ENCODE measurements at places on chromosomes 4 and X. TPM values are rescaled to one million over a fixed set of nuclear protein-coding genes. Genes with fewer than 3 reads are reported as not detected.

- DNase-seq = no peak
- no peak overlapping the region for H3K4me3 ChIP-seq
- H3K27me3 ChIP-seq = no peaks in the 10 kb centered on the region
- no peak overlapping the region for H3K27ac ChIP-seq
- no peaks in the 10 kb centered on the region for H3K36me3 ChIP-seq
- H3K4me1 ChIP-seq = no peaks in the 10 kb centered on the region
Observed at GRCh38 chr4:62640296-62640695, 1440.2 kb downstream of the ADGRL3 start.

GRCh38 chr4:52057196-52057595, 6.1 kb downstream of the SPATA18 start:
- H3K4me3 ChIP-seq = no peak overlapping the region
- no peaks in the 10 kb centered on the region for H3K36me3 ChIP-seq
- DNase-seq = no peak
- no peak overlapping the region for H3K27ac ChIP-seq
- peaks cover 22% of the 10 kb centered on the region for H3K4me1 ChIP-seq

DNA sequence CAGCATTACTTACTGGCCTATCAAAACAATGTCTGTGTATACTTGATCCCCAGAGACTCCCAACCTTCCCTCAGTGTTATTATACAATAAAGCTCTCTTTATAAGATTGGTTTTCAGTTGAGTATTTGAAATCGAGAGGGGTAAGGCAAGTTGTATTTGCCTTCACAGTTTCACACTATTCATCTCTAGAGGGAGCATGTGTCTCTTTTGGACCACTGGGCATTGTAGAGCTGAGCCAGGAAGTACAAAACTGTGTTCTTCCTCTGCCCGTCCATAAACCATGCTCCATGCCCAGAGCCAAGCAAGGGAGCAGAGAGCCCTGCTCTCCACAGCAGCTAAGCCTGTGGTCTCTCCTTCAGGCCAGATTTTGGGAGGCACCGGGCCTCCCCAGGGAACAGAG, 61.5 kb upstream of the HHIP start:
- H3K36me3 ChIP-seq = peaks cover 11% of the 10 kb centered on the region
- no peak for DNase-seq
- no peak overlapping the region for H3K4me3 ChIP-seq
- no peak overlapping the region for H3K27ac ChIP-seq
- no peaks in the 10 kb centered on the region for H3K27me3 ChIP-seq

GRCh38 chrX:41553688-41554087, 106.5 kb downstream of the NYX start:
- H3K4me3 ChIP-seq = no peak overlapping the region
- no peak for DNase-seq
- H3K4me1 ChIP-seq = peaks cover 5% of the 10 kb centered on the region
- 0 out of 2 replicates have a peak, but pooled peaks cover 2% of the 10 kb centered on the region for H3K36me3 ChIP-seq

GRCh38 chr4:184473499-184474262, 669 bp downstream of the IRF2 start:
- H3K4me3 ChIP-seq = peak overlapping the region; percentile 98
- H3K4me1 ChIP-seq = peaks cover 34% of the 10 kb centered on the region
- H3K27me3 ChIP-seq = no peaks in the 10 kb centered on the region
- H3K27ac ChIP-seq = peak overlapping the region; percentile 97

GRCh38 chr4:26105815-26106699, 192.0 kb downstream of the SMIM20 start:
- no peak for DNase-seq
- H3K27me3 ChIP-seq = no peaks in the 10 kb centered on the region
- H3K4me1 ChIP-seq = no peaks in the 10 kb centered on the region
- H3K27ac ChIP-seq = no peak overlapping the region

DNA sequence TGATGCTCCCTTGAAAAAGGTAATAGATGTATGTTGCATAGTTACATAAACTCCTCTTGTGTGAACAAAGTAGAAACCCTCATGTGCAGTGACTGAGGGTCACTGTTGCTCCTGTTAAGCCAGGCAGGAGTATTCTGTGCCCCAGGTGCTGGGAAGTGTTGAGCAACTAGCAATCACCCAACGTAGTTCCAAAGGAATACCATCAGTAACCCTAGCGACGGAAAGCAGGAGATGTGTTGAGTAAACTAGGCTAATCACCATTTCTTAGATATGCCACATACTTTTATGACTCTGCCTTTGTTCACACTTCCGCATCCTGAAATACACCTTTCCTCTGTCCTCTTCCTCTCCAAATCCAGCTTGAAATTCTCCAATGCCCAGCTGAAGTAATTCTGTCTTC, 50.9 kb upstream of the TAB3 start:
- H3K4me1 ChIP-seq = no peaks in the 10 kb centered on the region
- H3K36me3 ChIP-seq = no peaks in the 10 kb centered on the region
- no peak for DNase-seq
- H3K27me3 ChIP-seq = no peaks in the 10 kb centered on the region
- no peak overlapping the region for H3K4me3 ChIP-seq

DNA sequence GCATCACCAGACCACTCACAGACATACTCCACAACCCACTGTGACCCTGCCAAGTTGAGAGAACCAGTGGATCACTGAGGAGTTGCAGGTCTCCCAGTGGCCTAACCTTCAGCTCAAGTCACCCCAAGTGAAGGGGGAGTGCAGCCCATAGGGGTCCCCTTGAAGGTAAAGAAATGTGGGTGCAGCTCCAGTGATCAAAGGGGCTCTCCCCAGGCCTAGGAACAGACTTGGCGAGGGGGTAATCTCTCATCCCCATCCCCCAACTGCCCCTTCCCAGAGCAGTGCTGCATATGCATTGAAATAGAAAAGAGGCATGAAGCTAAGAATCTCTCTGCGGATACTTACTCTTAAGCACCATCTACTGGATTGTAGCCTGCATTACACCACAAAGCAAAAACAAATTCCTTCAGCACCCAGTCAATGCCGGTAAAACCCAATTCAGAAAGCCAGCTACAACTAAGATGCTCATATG, 27.0 kb downstream of the MAGEE1 start:
- H3K27me3 ChIP-seq = no peaks in the 10 kb centered on the region
- H3K4me3 ChIP-seq = no peak overlapping the region
- no peaks in the 10 kb centered on the region for H3K36me3 ChIP-seq
- H3K27ac ChIP-seq = peak overlapping the region; percentile 83
- DNase-seq = peak; percentile 12
- H3K4me1 ChIP-seq = peaks cover 39% of the 10 kb centered on the region

DNA sequence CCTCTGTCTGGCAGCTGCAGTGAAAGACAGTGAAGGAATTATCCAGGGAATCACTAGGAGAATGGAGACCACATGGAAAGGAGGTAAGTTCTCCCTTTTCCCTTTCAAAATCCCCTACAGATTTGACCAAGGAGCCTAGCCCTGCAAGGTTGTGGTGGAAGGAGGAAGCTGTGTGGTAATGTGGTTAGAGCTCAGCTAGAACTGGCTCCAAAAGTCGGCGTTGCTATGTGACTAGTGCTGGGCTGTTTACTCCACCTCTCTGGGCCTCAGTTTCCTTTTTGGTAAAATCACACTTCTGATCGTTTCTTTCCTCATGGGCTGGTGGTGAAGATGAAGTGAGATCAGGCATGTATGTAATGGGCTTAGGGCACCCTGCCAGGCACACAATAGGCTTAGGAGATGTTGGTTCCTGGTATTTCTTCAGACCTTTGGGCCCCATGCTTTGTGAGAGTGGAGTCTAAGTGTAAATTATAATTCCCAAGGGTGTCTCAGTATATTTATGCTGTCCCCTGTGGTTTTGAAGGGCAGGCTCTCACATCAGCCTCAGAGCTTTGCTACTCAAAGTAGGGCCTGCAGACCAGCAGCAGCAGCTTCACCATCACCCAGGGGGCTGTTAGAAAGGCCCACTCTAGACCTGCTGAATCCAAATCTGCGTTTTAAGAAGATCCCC, 183.7 kb upstream of the BCOR start:
- no peaks in the 10 kb centered on the region for H3K27me3 ChIP-seq
- H3K36me3 ChIP-seq = peaks cover 8% of the 10 kb centered on the region
- DNase-seq = no peak
- H3K4me1 ChIP-seq = peaks cover 26% of the 10 kb centered on the region

DNA sequence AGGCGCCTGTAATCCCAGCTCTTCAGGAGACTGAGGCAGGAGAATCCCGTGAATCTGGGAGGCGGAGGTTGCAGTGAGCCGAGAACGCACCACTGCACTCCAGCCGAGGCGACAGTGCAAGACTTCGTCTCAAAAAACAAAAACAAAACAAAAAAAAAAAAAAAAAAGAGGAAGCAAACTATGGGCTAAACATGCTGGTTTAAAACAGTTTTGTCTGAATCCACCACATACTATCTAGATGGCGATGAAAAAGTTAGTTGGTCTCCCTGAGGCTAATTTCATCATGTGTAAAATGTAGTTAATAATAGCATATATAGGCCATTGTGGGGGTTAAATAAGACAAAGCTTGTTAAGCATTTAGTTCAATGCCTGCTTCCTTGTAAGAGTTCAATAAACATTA, 451.1 kb downstream of the RPA4 start:
- no peak overlapping the region for H3K4me3 ChIP-seq
- H3K36me3 ChIP-seq = peaks cover 3% of the 10 kb centered on the region
- peaks cover 23% of the 10 kb centered on the region for H3K4me1 ChIP-seq
- no peak for DNase-seq
- no peak overlapping the region for H3K27ac ChIP-seq

DNA sequence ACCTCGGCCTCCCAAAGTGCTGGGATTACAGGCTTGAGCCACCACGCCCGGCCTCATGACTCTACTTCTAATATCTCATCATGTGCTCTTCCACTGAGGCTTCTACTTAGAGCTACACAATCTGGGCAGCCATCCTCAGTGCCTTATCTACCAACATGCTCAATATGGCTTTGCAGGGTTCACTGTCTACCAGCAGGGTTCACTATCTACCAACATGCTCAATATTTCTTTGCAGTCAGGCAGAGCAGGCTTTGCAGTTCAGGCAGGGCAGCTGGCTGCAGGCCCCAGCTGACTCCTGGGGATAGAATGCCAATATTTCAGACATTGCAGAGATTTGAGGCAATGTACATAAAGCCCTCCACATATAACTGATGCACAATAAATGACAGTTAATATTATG, 47.5 kb downstream of the PKD2 start:
- no peak overlapping the region for H3K27ac ChIP-seq
- H3K36me3 ChIP-seq = peaks cover 48% of the 10 kb centered on the region
- no peaks in the 10 kb centered on the region for H3K4me1 ChIP-seq
- no peaks in the 10 kb centered on the region for H3K27me3 ChIP-seq

GRCh38 chrX:43882294-43882681, at the start of gene MAOB:
TSS of gene MAOB (minus strand) at chrX:43882450. CDS start at chrX:43882299, 151 bp downstream.
- peak within 1 kb of the TSS; percentile 59 for H3K4me3 ChIP-seq
- H3K27me3 ChIP-seq = peaks cover 28% of the 10 kb centered on the region
- H3K27ac ChIP-seq = no peak within 1 kb of the TSS
- H3K4me1 ChIP-seq = peaks cover 3% of the 10 kb centered on the region
- no peaks in the 10 kb centered on the region for H3K36me3 ChIP-seq
- DNase-seq = peak; percentile 42

DNA sequence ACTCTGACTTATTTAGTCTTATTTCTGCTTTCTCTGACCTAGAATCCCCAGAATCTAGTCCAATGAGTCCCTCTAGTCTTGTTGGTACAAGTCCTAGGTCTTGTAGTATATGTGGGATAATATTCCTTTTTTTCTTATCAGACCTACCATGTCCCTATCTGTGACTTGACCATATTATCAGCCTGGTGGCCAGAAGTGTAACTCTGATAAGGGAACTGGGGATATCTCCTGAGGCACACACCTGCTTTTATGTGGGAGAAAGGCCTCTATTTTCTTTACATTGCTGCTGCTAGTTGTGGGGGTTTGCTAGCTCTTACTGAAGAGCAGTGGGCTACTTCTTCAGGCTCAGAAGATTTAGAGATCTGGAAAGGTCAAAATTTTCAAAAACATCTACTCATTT, 38.6 kb downstream of the CFAP299 start:
- H3K4me1 ChIP-seq = no peaks in the 10 kb centered on the region
- no peaks in the 10 kb centered on the region for H3K27me3 ChIP-seq
- no peak for DNase-seq
- H3K36me3 ChIP-seq = peaks cover 34% of the 10 kb centered on the region
- H3K4me3 ChIP-seq = no peak overlapping the region

- peak overlapping the region; percentile 76 for H3K27ac ChIP-seq
- H3K36me3 ChIP-seq = no peaks in the 10 kb centered on the region
- H3K27me3 ChIP-seq = no peaks in the 10 kb centered on the region
- H3K4me1 ChIP-seq = peaks cover 27% of the 10 kb centered on the region
- no peak overlapping the region for H3K4me3 ChIP-seq
Observed at GRCh38 chrX:63934791-63935190, 149.8 kb upstream of the ARHGEF9 start.

- H3K4me3 ChIP-seq = no peak overlapping the region
- H3K27ac ChIP-seq = no peak overlapping the region
- peaks cover 41% of the 10 kb centered on the region for H3K4me1 ChIP-seq
- peaks cover 19% of the 10 kb centered on the region for H3K36me3 ChIP-seq
- no peaks in the 10 kb centered on the region for H3K27me3 ChIP-seq
Observed at GRCh38 chr4:114613560-114613959, 15.0 kb downstream of the UGT8 start.

GRCh38 chrX:13933352-13933751, 96.3 kb downstream of the GEMIN8 start:
- H3K27ac ChIP-seq = peak overlapping the region; percentile 74
- peaks cover 19% of the 10 kb centered on the region for H3K36me3 ChIP-seq
- H3K4me3 ChIP-seq = no peak overlapping the region
- DNase-seq = no peak
- H3K4me1 ChIP-seq = peaks cover 61% of the 10 kb centered on the region

The DCX gene
- total RNA-seq = 2.1 TPM

The MYOZ2 gene
- total RNA-seq = not detected

The CLGN gene
- total RNA-seq = 3.4 TPM

The HTN1 gene
- total RNA-seq = not detected

The SPATA18 gene
- 6.6 TPM for total RNA-seq

The STS gene
- total RNA-seq = 0.87 TPM

The ITGB1BP2 gene
- 6.8 TPM for total RNA-seq

The GAGE1 gene
- 1.2 TPM for total RNA-seq

The PASD1 gene
- not detected for total RNA-seq

The PDE6B gene
- total RNA-seq = 13.0 TPM

The PRDM5 gene
- 31.3 TPM for total RNA-seq

The SPIN3 gene
- total RNA-seq = 16.3 TPM

The DDIT4L gene
- 4.9 TPM for total RNA-seq
